B cell (primary cell): ENCODE measurements at places on chromosomes 12 and 14.

- H3K27me3 ChIP-seq: no peaks in the 10 kb centered on the region
- H3K4me3 ChIP-seq: no peak overlapping the region
- H3K4me1 ChIP-seq: no peaks in the 10 kb centered on the region
- H3K27ac ChIP-seq: no peak overlapping the region
- DNase-seq: no peak
These were observed 13.0 kb upstream of the TAS2R30 start for GRCh38 chr12:11147420-11147819.

- no peaks in the 10 kb centered on the region for H3K4me1 ChIP-seq
- H3K36me3 ChIP-seq: no peaks in the 10 kb centered on the region
- H3K4me3 ChIP-seq: no peak overlapping the region
- DNase-seq: no peak
These were observed 42.2 kb upstream of the KTN1 start for GRCh38 chr14:55537782-55538181.

- H3K36me3 ChIP-seq: no peaks in the 10 kb centered on the region
- H3K27ac ChIP-seq: no peak overlapping the region
- DNase-seq: no peak
- no peaks in the 10 kb centered on the region for H3K4me1 ChIP-seq
These were observed 412.9 kb upstream of the GARIN6 start for GRCh38 chr12:99234702-99235101.

DNA sequence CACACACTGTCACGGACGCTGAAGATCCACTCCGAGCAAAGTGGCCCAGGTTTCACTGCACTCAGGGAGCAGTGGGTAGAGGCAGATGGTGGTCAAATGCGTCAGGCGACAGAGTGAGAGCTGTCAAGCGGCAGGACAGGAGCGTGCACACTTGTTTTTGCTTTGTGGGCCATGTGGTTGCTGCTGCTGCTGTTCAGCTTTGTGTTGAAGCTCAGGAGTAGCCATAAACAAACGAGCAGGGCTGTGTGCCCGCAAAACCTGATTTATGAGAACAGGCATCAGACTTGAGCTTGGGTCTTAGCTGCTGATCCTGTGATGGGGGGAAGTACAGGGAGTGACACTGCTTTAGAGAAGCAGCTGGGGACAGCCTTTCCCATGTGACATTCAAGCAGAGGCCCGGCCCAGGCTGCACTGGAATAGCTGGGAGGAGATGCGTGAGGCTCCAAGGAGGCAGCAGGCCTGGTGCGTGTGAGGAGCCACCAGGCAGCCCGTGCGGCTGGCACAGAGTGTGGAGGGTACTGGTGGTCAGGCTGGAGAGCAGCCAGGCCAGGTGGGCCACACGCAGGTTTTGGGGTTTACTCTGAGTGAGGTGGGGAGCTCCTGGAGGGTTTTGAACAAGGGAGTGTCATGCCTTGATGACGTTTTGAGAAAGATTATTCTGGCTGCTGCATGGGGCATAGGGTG is 31.1 kb upstream of the ASPG start:
- no peaks in the 10 kb centered on the region for H3K27me3 ChIP-seq
- DNase-seq: no peak
- H3K36me3 ChIP-seq: no peaks in the 10 kb centered on the region
- no peaks in the 10 kb centered on the region for H3K4me1 ChIP-seq
- H3K27ac ChIP-seq: no peak overlapping the region

GRCh38 chr14:56193347-56193746 is 75.1 kb downstream of the PELI2 start:
- no peak overlapping the region for H3K4me3 ChIP-seq
- no peak overlapping the region for H3K27ac ChIP-seq
- H3K4me1 ChIP-seq: peaks cover 25% of the 10 kb centered on the region
- no peaks in the 10 kb centered on the region for H3K27me3 ChIP-seq

GRCh38 chr14:61179796-61180398 is 101.2 kb downstream of the TMEM30B start:
- no peak for DNase-seq
- H3K27ac ChIP-seq: no peak overlapping the region
- peaks cover 10% of the 10 kb centered on the region for H3K27me3 ChIP-seq
- H3K4me3 ChIP-seq: no peak overlapping the region
- H3K36me3 ChIP-seq: no peaks in the 10 kb centered on the region

DNA sequence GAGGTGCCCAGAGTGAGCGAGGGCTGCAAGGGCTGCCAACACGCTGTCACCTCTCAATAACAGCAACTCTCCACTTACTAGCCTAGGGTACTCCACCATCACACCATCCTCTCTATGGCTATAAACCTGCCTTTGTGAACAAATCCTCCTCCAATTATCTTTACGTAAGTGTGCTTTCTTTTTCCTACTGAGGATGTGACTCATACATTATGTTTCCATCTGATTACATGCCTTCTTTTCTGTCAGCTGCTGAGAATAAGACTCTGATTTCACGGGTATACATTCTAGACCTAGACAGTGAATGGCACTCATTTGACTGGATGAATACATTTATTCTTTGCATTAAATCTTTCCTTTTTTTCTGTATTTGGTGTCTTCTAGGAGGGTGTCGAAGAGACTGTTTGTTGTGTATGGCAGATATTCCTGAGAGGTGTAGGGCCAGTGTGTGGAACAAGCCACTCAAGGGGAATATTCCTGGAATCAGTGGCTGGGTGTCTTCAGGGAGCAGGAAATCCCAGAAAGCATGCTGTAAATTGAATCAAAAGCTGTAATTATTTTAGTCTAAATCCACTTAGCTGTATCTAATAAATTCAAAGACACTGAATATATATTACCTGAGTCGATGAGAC is 327.3 kb upstream of the TMTC1 start:
- no peak for DNase-seq
- H3K36me3 ChIP-seq: no peaks in the 10 kb centered on the region
- H3K4me1 ChIP-seq: no peaks in the 10 kb centered on the region
- no peaks in the 10 kb centered on the region for H3K27me3 ChIP-seq

GRCh38 chr12:47863467-47863866 is 41.3 kb downstream of the VDR start:
- no peak overlapping the region for H3K27ac ChIP-seq
- no peak overlapping the region for H3K4me3 ChIP-seq
- no peaks in the 10 kb centered on the region for H3K27me3 ChIP-seq
- no peaks in the 10 kb centered on the region for H3K36me3 ChIP-seq

DNA sequence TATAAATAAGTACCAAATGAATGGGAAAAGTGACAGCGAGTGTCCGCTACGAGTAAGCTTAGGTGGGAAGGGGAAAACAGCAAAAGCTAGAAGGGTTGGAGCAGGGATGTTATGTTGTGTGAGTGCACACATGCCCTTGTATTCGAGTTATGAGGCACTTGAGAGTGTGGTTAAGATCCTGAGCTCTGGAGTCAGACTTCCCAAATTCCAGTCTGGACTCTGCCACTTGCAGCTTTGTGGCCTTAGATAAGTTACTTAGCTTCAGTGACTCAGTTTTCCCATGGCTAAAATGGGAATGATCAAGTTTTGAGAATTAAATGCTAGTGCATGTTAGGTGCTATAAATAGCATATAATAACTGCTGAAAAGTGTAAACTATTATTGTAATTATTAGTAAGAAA is 44.9 kb downstream of the KTN1 start:
- DNase-seq: no peak
- H3K27me3 ChIP-seq: no peaks in the 10 kb centered on the region
- H3K27ac ChIP-seq: no peak overlapping the region
- peaks cover 18% of the 10 kb centered on the region for H3K36me3 ChIP-seq
- no peak overlapping the region for H3K4me3 ChIP-seq

GRCh38 chr12:121942145-121942718 is 23.8 kb downstream of the CFAP251 start:
- no peaks in the 10 kb centered on the region for H3K27me3 ChIP-seq
- H3K4me3 ChIP-seq: no peak overlapping the region
- no peak overlapping the region for H3K27ac ChIP-seq
- no peaks in the 10 kb centered on the region for H3K36me3 ChIP-seq

GRCh38 chr12:93572712-93573551 is 457 bp downstream of the SOCS2 start:
- H3K27me3 ChIP-seq: no peaks in the 10 kb centered on the region
- peak overlapping the region; percentile 9 for H3K4me3 ChIP-seq
- H3K4me1 ChIP-seq: peaks cover 33% of the 10 kb centered on the region

DNA sequence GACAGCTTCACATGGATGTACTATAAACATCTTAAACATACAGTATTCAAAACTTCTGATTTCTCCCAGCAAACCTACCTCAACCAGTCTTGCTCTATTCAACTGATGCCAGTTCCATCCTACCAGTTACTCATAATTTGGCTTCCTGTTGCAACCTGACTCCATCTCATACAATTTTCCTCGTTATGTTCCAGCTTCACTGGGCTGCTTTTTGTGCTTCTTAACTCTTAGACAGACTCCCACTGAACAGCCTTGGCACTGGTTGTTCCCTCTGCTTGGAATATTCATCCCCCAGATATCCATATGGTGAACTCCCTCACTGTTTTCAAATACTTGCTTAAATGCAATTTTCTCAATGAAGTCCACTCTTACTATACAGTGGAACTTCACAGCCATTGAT is 249.2 kb downstream of the AEBP2 start:
- no peaks in the 10 kb centered on the region for H3K4me1 ChIP-seq
- H3K27ac ChIP-seq: no peak overlapping the region
- DNase-seq: no peak
- H3K4me3 ChIP-seq: no peak overlapping the region
- no peaks in the 10 kb centered on the region for H3K36me3 ChIP-seq

DNA sequence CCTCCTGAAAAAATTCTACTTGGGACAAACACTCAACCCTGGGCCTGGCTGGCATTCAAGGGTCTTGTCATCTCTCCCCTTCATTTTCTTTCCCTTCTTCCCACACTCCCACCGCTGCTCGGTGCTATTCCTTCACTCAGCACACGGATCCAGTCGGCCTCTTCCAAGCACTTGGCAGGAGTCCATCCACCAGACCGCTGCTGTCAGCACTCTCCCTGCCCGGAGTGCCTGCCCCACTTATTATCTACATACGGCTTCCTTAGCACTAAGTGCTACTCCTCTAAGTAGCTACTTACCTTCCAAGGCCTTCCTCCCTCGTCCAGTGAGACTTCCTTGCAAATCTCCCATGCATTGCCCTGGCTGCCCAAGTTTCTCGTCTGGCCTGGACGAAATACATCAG is 29.8 kb downstream of the CALM1 start:
- no peak overlapping the region for H3K27ac ChIP-seq
- H3K4me3 ChIP-seq: no peak overlapping the region
- no peaks in the 10 kb centered on the region for H3K27me3 ChIP-seq
- no peaks in the 10 kb centered on the region for H3K36me3 ChIP-seq

DNA sequence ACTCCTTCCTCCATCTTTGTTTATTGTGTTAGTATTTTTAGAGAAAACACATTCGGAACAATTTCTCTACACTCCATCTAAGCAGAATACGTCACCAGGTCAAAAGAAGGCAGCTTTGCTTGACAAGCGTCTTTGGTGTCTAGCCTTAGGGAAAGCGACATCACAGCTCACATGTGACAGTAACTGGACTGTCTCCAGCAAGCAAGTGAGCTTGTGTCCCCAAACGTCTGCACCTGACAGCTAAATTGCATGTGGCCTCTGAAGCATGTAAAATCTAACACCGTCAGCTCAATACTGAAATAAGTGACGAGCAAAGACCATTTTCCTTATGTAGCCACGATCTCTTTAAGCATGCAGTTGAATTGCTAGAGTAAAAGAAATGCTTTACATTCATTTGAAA is 509.8 kb downstream of the GLT1D1 start:
- H3K36me3 ChIP-seq: no peaks in the 10 kb centered on the region
- no peak overlapping the region for H3K4me3 ChIP-seq
- H3K27ac ChIP-seq: no peak overlapping the region
- no peak for DNase-seq
- no peaks in the 10 kb centered on the region for H3K27me3 ChIP-seq

DNA sequence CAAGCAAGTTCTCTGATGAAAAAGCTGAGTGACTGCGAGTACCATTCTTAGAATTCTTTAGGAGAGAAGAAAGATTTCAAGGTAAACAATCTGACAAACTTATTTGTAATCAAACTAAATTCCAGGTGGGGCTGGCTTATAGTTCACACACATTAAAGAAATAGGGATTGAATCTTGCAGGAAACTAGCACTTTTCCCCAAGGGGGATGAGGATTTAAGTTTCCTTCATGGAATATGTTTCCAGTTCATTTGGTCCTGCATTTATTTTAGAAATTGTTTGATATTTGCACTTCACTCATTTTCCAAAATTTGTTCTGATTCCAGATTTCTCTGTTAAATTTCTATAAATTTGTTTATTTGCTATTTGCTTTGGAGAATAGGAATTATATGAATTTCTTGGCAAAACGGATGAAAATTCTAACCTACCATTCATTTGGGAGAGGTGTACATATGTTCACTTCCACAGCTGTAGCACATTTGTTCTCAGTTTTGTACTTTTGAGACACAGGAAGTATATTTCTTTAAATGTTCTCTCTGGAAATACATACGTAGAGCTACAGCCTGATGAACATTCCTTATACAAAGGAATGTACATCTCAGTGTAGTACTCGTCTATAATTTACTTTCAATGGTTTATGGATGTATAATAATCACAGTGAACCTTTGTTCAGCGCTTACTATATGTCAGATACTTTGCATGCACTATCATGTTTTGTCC is 145.5 kb downstream of the AKAP6 start:
- no peak for DNase-seq
- no peaks in the 10 kb centered on the region for H3K36me3 ChIP-seq
- no peaks in the 10 kb centered on the region for H3K27me3 ChIP-seq
- no peaks in the 10 kb centered on the region for H3K4me1 ChIP-seq
- H3K4me3 ChIP-seq: no peak overlapping the region

GRCh38 chr14:71060274-71060673 is 153.0 kb downstream of the PCNX1 start:
- no peaks in the 10 kb centered on the region for H3K4me1 ChIP-seq
- no peak overlapping the region for H3K4me3 ChIP-seq
- no peaks in the 10 kb centered on the region for H3K27me3 ChIP-seq
- H3K27ac ChIP-seq: no peak overlapping the region

DNA sequence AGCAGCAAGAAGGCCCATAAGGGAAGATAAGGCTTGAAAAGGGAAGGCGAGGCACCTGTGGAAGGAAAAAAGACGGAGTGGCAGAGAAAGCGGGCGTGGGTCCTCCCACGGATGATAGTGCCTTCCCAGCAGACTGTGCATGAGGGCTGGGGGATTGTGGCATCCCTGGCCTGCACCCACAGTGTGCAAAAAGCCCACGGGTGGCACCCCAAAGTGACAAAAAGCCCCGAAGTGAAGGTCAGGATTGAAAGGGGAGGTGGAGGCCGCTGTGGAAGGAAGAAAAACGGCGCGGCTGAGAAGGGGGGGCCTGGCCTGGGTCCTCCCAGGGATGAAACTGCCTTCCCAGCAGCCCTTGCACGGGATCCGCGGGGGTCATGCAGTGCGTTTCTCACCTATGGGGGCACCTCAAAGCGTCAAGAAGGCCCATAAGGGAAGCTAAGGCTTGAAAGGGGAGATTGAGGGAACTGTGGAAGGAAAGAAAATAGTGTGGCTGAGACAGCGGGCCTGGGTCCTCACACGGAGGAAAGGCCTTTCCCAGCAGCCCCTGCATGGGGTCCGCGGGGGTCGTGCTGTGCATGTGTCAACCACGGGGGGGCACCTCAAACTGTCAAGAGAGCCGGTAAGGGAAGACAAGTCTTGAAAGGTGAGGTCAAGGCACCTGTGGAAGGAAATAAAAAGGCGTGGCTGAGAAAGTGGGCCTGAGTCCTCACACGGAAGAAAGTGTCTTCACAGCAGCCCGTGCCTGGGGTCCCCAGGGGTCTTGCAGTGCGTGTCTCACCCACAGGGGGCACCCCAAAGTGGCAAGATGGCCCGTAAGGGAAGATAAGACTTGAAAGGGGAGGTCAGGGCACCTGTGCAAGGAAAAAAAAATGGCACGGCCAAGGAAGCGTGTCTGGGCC is 274.1 kb downstream of the ALG10 start:
- no peak overlapping the region for H3K27ac ChIP-seq
- DNase-seq: no peak
- no peaks in the 10 kb centered on the region for H3K4me1 ChIP-seq
- H3K36me3 ChIP-seq: no peaks in the 10 kb centered on the region
